Mesothelial cell of epicardium (in vitro differentiated cells): ENCODE measurements at places on chromosomes 6 and 20. TPM values are rescaled to one million over a fixed set of nuclear protein-coding genes. Genes with fewer than 3 reads are reported as not detected.

GRCh38 chr6:89436226-89436625 lies 3.3 kb downstream of the ANKRD6 start:
- peak overlapping the region; percentile 89 for H3K27ac ChIP-seq
- no peak for DNase-seq
- peaks cover 7% of the 10 kb centered on the region for H3K36me3 ChIP-seq
- peaks cover 35% of the 10 kb centered on the region for H3K4me1 ChIP-seq

DNA sequence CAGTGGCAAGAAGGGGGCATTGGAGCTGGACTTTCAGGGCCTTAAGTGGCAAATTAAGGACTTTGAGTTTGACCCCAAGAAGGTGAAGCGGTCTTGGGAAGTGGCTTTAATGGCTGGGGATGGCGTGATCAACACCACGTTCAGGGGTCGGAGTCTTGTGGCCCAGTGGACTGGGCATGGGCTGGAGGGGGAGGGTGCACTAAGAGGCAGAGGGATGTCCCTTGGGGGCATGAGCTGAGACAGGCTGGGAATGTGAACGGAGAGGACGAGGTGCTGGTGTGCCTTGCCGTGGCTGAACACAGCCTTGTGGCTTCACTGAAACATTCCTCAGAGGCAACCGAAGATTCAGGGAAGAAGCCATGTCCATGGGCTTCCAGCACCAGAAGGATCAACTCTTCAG lies 227.0 kb downstream of the SYNDIG1 start:
- H3K27ac ChIP-seq: no peak overlapping the region
- H3K36me3 ChIP-seq: no peaks in the 10 kb centered on the region
- peaks cover 24% of the 10 kb centered on the region for H3K27me3 ChIP-seq
- H3K4me1 ChIP-seq: peaks cover 9% of the 10 kb centered on the region
- no peak for DNase-seq

- no peak for DNase-seq
- no peak overlapping the region for H3K27ac ChIP-seq
- no peaks in the 10 kb centered on the region for H3K27me3 ChIP-seq
- H3K4me3 ChIP-seq: no peak overlapping the region
Observed at GRCh38 chr6:146224449-146224848, 195.6 kb downstream of the GRM1 start.

SPATA25 gene
- 3.2 to 4.0 TPM (median 3.4 TPM) in 3 replicates for total RNA-seq

DNA sequence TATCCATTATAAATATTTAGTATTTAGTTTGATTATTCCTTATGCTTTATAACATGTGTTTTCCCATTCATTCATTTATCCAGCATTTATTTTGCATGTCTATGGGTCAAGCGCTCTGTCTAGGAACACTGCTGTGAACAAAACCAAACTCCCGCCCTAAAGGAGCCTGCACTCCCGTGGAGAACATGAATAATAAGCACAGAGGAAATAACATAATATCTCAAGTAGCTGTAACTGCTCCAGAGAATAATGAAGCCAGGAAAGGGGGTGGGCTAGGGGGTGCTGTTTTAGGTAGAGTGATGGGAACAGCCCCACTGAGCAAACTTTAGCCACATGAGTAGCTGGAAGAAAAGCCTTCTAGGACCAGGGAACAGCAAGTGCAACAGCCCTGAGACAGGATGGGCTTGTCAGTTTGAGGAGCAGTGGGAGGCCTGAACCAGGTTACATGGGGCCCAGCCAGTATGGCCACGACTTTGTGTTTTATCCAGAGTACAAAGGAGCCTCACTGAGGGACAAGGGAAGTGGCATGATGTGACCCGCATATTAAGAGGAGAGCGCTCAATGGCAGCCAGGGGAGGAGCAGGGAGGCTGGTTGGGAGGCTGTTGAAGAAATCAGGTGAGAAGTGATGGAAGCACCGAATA lies 24.4 kb upstream of the PRND start:
- H3K36me3 ChIP-seq: peaks cover 20% of the 10 kb centered on the region
- no peak overlapping the region for H3K27ac ChIP-seq
- no peaks in the 10 kb centered on the region for H3K4me1 ChIP-seq
- DNase-seq: no peak

DNA sequence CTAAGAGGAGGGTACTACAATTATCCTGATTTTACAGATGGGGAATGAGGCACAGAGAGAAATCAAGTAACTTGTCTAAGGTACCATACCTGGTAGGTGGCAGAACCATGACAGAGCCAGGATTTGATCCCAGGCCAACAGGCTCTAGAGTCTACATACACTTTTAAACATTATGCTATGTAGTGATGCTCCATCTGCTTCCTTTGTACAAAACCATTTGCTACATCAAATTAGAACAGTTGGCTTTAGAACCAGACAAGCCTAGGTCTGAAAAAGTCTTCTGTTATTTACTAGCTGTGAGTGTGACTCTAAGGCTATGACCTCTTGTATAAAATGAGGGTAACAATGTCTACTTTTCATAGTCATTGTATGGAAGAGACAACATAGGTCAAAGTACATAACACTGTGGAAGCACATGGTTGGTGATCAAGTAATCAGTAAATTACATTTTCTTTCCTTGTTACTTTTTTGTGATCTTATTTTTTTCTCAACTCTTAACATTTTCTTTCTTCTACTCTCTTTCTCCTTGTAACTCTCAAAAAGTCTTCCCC lies 122.1 kb downstream of the PDSS2 start:
- no peaks in the 10 kb centered on the region for H3K4me1 ChIP-seq
- H3K27me3 ChIP-seq: no peaks in the 10 kb centered on the region
- no peak for DNase-seq
- H3K4me3 ChIP-seq: no peak overlapping the region
- no peak overlapping the region for H3K27ac ChIP-seq
- no peaks in the 10 kb centered on the region for H3K36me3 ChIP-seq

DNA sequence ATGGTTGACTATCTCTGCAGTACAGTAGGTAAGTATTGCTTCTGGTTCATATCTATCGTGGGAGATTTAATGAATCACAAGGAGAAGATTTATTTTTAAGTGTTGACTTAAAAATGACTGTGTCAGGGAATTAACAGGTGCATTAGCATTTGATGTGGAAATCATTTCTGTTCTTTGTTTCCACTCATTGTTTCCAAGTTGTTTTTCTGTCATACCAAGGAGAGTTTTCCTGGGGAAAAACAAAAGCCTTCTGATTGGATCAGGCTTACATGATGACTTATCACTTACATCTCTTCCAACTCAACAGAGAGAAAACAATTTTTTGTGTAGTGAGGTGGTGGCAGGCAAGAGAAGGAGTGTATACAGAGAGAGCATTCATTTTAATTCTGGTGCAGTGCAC lies 686.4 kb downstream of the HTR1B start:
- no peaks in the 10 kb centered on the region for H3K36me3 ChIP-seq
- H3K27ac ChIP-seq: no peak overlapping the region
- peaks cover 4% of the 10 kb centered on the region for H3K4me1 ChIP-seq
- H3K4me3 ChIP-seq: no peak overlapping the region

REM1 gene
- not detected in 3 replicates for total RNA-seq

- H3K27me3 ChIP-seq: peaks cover 11% of the 10 kb centered on the region
- H3K36me3 ChIP-seq: no peaks in the 10 kb centered on the region
- no peak for DNase-seq
- no peak overlapping the region for H3K27ac ChIP-seq
- H3K4me3 ChIP-seq: no peak overlapping the region
- no peaks in the 10 kb centered on the region for H3K4me1 ChIP-seq
Observed at GRCh38 chr6:74857157-74857556, 348.7 kb downstream of the COL12A1 start.

RBPJL gene
- total RNA-seq: not detected in 3 replicates

STMN3 gene
- total RNA-seq: 29.9 to 34.1 TPM (median 32.1 TPM) in 3 replicates

GJA1 gene
- 125 to 140 TPM (median 136 TPM) in 3 replicates for total RNA-seq

GRCh38 chr6:146856296-146856695 lies 257.5 kb downstream of the ADGB start:
- no peak for DNase-seq
- peaks cover 7% of the 10 kb centered on the region for H3K4me1 ChIP-seq
- no peak overlapping the region for H3K27ac ChIP-seq
- H3K4me3 ChIP-seq: no peak overlapping the region

GRCh38 chr6:41697861-41698781 lies 37.3 kb downstream of the TFEB start:
- no peaks in the 10 kb centered on the region for H3K36me3 ChIP-seq
- no peak for DNase-seq
- peaks cover 22% of the 10 kb centered on the region for H3K4me1 ChIP-seq
- no peaks in the 10 kb centered on the region for H3K27me3 ChIP-seq
- no peak overlapping the region for H3K4me3 ChIP-seq

- H3K27ac ChIP-seq: no peak overlapping the region
- H3K4me1 ChIP-seq: no peaks in the 10 kb centered on the region
- H3K36me3 ChIP-seq: no peaks in the 10 kb centered on the region
- H3K27me3 ChIP-seq: no peaks in the 10 kb centered on the region
Observed at GRCh38 chr6:119637768-119638167, 288.2 kb upstream of the MAN1A1 start.

RBBP8NL gene
- 12.3 to 13.5 TPM (median 12.6 TPM) in 3 replicates for total RNA-seq

PEDS1 gene
- total RNA-seq: 30.3 to 32.3 TPM (median 30.3 TPM) in 3 replicates

GRCh38 chr20:48614593-48615274 lies 213.1 kb downstream of the PREX1 start:
- peaks cover 4% of the 10 kb centered on the region for H3K4me1 ChIP-seq
- DNase-seq: no peak
- peaks cover 2% of the 10 kb centered on the region for H3K27me3 ChIP-seq
- H3K27ac ChIP-seq: no peak overlapping the region
- no peak overlapping the region for H3K4me3 ChIP-seq

GRCh38 chr6:106508834-106509233 lies 120.5 kb downstream of the RTN4IP1 start:
- H3K27ac ChIP-seq: no peak overlapping the region
- H3K27me3 ChIP-seq: peaks cover 79% of the 10 kb centered on the region
- H3K36me3 ChIP-seq: no peaks in the 10 kb centered on the region

- no peak overlapping the region for H3K27ac ChIP-seq
- no peak overlapping the region for H3K4me3 ChIP-seq
- no peak for DNase-seq
- H3K27me3 ChIP-seq: no peaks in the 10 kb centered on the region
- H3K4me1 ChIP-seq: peaks cover 13% of the 10 kb centered on the region
- no peaks in the 10 kb centered on the region for H3K36me3 ChIP-seq
Observed at GRCh38 chr6:3765415-3765814, 13.9 kb upstream of the PXDC1 start.

GRCh38 chr20:22585786-22586493 lies 1.6 kb upstream of the FOXA2 start:
- peaks cover 11% of the 10 kb centered on the region for H3K4me1 ChIP-seq
- H3K27me3 ChIP-seq: peaks cover 90% of the 10 kb centered on the region
- H3K4me3 ChIP-seq: no peak overlapping the region
- H3K27ac ChIP-seq: no peak overlapping the region
- no peaks in the 10 kb centered on the region for H3K36me3 ChIP-seq
- DNase-seq: no peak

GRCh38 chr6:38549795-38550194 lies 89.9 kb downstream of the BTBD9 start:
- peaks cover 3% of the 10 kb centered on the region for H3K36me3 ChIP-seq
- DNase-seq: no peak
- H3K27me3 ChIP-seq: no peaks in the 10 kb centered on the region
- no peak overlapping the region for H3K27ac ChIP-seq

TFAP2B gene
- total RNA-seq: 4.9 to 6.8 TPM (median 5.0 TPM) in 3 replicates

ZDHHC14 gene
- 10.4 to 11.3 TPM (median 10.5 TPM) in 3 replicates for total RNA-seq

DNA sequence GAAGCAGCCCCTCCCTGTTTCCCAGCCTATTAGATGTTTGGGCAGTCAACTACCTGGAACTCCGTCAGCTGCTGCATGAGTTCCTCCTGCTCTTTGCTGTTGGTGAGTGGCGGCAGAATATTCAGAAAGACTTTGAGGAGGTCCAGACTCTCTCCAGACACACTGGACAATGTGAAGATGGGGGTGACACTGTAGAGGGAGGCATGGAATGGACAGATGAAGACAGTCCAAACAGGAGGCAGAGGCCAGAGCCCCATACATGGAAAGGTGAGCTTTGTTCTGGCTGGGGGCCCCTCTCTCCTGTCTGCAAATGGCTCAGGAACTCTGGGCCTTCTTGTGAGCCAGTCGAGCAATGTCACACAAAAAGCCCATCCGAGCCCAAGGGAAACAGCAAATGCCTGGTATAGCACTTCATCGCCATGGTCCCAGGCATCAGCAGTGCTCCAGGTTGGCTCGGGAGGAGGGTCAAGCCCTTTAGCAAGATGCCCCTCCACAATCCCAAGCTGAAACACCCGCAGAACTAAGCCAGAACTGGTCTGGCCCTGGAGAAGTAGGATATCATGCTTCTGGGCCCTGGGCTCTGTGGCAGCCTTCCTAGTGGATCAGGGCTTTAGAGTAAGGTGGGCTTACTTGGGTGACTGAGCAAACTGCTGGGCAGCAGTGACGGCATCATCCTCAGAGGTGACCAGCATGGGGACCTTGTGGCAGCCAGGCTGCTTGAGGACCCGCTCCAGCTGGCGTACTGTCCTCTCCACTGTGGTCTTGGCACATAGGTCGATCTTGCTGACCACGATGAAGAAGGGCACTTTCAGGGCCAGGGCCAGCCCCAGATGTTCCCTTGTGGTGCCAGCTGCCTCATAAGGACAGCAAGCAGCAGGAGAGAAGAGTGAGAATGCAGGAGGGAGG lies 4.9 kb downstream of the GTPBP2 start:
- H3K4me1 ChIP-seq: peaks cover 18% of the 10 kb centered on the region
- H3K27ac ChIP-seq: no peak overlapping the region
- no peak for DNase-seq
- no peaks in the 10 kb centered on the region for H3K27me3 ChIP-seq
- H3K36me3 ChIP-seq: peaks cover 38% of the 10 kb centered on the region
- H3K4me3 ChIP-seq: no peak overlapping the region

GRCh38 chr20:38805502-38805957 lies at the start of gene PPP1R16B:
PPP1R16B (plus strand) TSS chr20:38805697; CDS start chr20:38835926, 30,229 bp downstream.
- H3K4me3 ChIP-seq: peak within 1 kb of the TSS; percentile 67
- H3K4me1 ChIP-seq: peaks cover 7% of the 10 kb centered on the region
- H3K27ac ChIP-seq: no peak within 1 kb of the TSS
- no peaks in the 10 kb centered on the region for H3K36me3 ChIP-seq
- H3K27me3 ChIP-seq: peaks cover 69% of the 10 kb centered on the region

- no peak overlapping the region for H3K27ac ChIP-seq
- peaks cover 59% of the 10 kb centered on the region for H3K27me3 ChIP-seq
- H3K36me3 ChIP-seq: no peaks in the 10 kb centered on the region
- H3K4me1 ChIP-seq: no peaks in the 10 kb centered on the region
Observed at GRCh38 chr6:27980111-27980510, 23.1 kb downstream of the OR2B6 start.

- H3K4me3 ChIP-seq: no peak overlapping the region
- no peak overlapping the region for H3K27ac ChIP-seq
- no peaks in the 10 kb centered on the region for H3K4me1 ChIP-seq
- no peak for DNase-seq
Observed at GRCh38 chr6:939526-940252, 246.8 kb upstream of the EXOC2 start.

GRCh38 chr20:35571555-35571954 lies 29.7 kb downstream of the ERGIC3 start:
- peaks cover 2% of the 10 kb centered on the region for H3K36me3 ChIP-seq
- DNase-seq: no peak
- no peak overlapping the region for H3K4me3 ChIP-seq
- no peak overlapping the region for H3K27ac ChIP-seq

- DNase-seq: peak; percentile 26
- peaks cover 12% of the 10 kb centered on the region for H3K4me1 ChIP-seq
- H3K4me3 ChIP-seq: no peak overlapping the region
- no peak overlapping the region for H3K27ac ChIP-seq
- no peaks in the 10 kb centered on the region for H3K36me3 ChIP-seq
Observed at GRCh38 chr20:9912858-9913434, 74.1 kb upstream of the PAK5 start.

- peaks cover 16% of the 10 kb centered on the region for H3K4me1 ChIP-seq
- H3K27me3 ChIP-seq: no peaks in the 10 kb centered on the region
- H3K4me3 ChIP-seq: no peak overlapping the region
Observed at GRCh38 chr20:1935696-1936366, 40.6 kb downstream of the SIRPA start.

POU3F2 gene
- not detected in 3 replicates for total RNA-seq
